Activated CD4-positive, alpha-beta T cell treated with anti-CD3 and anti-CD28 coated beads for 24 hours (primary cell): ENCODE measurements at places on chromosomes 13 and 19.
A peak's percentile ranks its signal among the peaks of the same experiment; 100 is the strongest.

DNA sequence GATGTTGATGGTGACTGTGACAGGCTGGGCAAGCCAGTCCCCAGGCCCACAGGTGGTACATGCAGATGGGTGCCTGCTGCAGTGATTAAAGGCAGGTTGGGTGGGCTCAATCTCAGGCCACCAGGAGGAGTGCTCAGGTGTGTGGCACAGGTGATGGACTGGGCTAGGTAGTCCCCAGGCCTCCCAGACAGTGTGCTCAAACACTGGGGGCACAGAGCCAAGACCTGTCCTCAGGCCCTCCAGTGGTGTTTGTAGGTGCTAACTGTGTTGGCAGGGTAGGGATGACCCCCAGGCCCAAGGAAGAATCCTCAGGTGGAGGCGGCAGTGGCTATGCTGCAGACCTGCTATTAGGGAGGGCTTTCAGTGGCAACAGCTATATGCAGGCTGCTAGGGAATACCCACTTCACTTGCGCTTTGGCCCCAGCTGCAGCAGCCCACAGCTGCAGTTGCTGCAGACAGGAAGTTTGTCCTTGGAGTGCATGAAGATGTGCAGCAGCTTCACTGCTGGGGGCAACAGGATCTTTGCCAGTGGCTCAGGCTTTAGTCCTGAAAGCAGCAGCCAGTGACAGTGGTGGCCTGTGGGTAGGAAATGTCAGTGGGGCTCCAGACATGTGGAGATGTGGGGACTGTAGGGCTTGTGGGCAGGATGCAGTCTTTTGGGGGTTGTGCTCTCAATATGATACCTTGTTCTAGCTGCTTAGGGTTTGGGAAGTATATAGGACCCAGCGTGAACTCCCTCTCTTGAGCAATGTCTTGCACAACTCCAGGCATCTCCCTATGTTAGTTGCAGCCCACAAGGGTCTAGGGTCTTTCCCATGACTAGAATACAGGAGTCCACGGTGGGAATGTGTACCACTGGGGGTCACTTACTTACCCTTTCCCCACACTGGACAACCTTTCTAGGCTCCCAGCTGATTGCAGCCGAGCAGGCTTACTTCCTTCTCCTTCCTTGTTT, 54.1 kb upstream of the MLNR start:
- DNase-seq = no peak

GRCh38 chr13:59997976-59998375, 165.8 kb downstream of the DIAPH3 start:
- no peak for DNase-seq

DNA sequence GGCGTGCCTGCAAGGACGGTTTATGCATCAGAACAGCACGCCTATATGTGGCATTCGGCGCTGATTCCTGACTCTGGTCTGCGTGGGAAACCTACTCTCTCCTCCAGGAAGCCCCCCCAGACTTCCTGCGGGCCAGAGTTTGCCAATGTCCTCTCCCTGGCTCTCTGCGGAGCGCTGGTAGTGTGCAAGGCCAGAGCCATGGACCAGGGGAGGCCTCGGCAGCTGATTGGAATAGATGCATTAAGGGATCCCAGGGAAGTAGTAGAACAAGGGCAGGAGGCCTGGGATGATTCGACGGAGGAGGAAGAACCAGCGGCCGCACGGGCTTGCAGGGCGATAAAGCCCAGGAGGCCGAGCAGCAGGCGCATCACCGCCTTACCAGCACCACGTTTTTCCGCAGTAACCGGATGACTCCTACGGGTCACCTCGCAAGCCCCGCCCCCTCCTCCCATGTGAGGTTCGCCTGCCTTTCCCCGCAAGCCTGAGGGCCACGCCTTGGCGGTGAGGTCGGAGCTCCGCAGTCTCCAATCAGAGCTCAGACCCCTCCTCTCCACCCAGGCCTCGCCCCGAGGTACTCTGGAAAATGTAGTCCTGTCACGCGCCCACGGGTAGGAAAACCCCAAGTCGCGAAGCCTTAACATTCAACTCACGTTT, 5.0 kb downstream of the CLEC11A start:
- DNase-seq = peak; percentile 77

DNA sequence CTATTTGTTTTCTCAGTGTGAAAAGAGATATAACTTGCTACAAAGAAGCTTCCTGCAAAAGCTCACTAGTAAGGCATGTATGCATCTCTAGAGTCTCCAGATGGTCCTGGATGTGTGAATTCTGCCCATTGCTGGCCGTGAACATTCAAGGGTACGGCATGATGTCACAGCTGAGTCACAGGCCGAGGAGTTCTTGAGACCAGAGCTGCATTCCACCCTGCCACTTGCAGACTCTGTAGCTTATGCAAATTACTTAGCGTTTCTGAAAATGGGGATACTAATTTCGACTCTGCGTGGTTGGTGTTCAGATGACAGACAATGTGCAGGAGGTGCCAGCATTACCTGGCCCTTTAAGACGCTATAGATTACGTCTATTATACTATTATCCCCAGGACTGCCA, 470.7 kb downstream of the ZNF536 start:
- no peak for DNase-seq

DNA sequence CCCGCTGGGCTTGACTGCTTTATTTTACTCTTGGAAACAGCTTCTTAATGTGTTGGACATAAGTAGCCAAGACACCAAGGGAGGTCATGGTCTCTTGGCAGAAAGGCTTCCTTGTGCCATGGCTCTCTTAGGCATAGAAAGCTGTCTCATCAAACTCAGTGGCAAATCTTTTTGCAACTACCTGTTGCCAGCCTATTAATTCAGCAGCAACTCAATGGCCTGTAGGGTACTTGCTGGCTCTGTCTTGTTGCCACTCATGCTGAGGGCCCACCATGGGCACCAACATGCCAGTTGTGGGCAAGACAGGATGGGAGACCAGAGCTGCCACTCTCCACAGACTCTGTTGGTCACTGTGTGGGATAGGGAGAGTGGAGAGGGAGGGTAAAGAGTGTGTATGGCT, 1209.4 kb downstream of the UQCRFS1 start:
- DNase-seq = no peak

GRCh38 chr19:48403606-48404005, 10.1 kb downstream of the GRIN2D start:
- no peak for DNase-seq

DNA sequence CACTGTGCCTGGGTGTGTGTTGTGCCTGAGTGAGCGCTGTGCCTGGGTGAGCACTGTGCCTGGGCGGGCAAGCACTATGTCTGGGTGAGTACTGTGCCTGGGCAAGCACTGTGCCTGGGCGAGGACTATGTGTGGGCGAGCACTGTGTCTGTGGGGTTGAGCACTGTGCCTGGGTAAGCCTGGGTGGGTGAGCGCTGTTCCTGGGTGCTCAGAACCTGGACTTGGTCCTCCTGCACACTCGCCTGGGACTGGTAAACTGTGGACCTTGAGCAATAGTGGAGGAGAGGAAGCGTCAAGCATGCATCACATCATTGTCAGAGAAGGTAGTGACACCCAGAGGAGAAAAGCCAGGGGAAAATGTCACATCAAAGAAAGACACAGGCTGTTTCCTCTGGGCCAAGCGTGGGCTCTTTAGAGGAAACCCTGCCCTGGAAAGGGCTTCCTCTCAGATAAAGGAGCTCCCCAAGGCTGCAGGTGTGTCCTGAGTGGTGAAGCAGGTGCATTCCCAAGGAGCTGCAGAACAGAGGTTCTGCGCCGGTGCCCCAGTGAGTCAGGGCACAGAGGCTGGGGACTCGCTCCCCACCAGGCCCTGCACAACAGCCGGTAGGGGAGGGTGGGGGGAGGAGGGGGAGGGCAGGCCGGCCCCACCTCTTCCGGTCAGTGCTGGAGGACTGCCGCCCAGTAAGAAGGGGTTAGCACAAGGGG, 141.2 kb downstream of the TEX29 start:
- DNase-seq = no peak

DNA sequence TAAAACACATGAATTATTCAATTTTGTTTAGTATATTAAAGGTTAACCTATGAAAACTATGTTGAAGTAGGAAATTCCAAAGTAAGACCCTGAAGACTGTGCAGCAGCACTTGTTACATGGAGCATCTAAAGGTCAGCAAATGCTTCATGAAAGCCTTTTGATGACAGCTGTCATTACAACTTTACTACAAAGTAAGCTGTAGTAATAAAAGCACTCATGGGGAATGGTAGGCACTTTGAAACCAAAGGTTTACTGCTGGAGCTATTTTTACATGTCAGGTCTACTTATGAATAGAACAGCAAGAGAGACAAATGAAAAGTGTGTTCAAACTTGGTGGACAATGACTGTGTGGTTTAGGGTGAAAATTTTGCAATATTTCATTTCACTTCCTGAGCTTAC, 672.5 kb upstream of the PCDH20 start:
- no peak for DNase-seq

DNA sequence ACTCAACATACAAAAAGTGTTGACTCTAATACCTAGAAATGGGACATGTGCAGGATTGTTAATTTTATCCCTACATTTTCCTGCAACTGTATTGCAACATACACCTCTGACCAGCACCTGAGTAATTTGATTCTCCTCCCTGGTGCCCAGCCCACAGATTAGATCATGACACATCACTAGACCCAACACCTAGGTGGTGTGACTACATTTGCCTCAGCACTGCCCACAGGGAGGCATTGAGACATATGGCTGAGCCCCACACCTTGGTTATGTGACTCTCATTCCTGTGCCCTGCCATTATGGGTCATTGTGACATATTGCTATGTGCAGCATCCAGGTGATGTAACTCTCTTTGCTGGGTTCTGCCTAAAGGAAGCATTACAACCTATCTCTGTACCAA, 13.2 kb upstream of the ZNF254 start:
- no peak for DNase-seq

- DNase-seq = peak; percentile 76
These were observed 47.0 kb upstream of the PNMA8B start for GRCh38 chr19:46542428-46543230.

DNA sequence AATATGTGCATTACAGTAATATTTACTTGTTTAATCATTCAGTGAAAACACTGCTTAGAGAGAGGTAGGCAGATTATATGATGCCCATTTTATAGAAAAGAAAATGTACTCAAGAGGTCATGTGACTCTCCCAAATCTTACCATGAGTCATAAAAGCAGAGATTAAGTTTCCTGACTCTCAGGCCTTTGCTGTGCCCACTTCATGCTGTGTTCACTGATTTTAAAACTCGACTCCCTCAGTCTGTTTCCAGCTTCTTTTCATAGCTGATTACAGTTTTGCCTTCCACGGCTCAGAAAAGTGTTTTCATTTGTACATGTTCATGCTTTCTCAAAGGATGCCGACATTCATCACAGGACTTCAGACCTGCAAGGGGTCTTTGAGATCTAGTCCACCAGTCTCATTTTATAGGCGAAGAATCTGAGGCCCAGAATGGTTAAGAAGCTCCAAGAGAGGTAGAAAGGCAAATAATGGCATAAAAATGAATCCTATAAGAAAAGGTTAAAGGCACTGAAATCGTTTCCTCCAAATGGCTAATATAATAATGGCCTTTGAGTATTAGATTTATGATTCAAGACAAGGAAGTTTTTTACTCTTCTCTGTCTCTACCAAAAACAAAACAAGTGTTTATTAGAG, 9.0 kb upstream of the IPO5 start:
- no peak for DNase-seq

GRCh38 chr19:46959894-46960556, 59.6 kb upstream of the NPAS1 start:
- no peak for DNase-seq

GRCh38 chr13:110580800-110581199, 19.3 kb upstream of the RAB20 start:
- DNase-seq = no peak

DNA sequence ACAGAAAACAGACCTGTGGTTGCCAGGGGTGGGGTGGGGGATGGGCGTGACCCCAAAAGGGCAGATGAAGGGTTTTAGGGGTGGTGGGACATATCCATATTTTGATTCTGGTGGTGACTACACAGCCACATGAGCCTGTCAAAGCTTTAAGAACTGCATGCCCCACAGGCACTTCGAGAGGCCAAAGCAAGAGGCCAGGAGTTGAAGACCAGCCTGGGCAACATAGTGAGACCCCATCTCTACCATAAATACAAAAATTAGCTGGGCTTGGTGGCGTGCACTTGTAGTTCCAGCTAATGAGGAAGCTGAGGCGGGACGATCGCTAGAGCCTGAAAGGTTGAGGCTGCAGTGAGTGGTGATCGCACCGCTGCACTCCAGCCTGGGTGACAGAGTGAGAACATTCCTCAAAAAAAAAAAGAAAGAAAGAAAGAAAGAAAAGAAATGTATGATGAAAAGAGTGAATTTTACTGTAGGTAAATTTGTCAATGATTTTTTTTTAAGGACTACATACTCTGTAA, 18.9 kb upstream of the BCL3 start:
- no peak for DNase-seq

DNA sequence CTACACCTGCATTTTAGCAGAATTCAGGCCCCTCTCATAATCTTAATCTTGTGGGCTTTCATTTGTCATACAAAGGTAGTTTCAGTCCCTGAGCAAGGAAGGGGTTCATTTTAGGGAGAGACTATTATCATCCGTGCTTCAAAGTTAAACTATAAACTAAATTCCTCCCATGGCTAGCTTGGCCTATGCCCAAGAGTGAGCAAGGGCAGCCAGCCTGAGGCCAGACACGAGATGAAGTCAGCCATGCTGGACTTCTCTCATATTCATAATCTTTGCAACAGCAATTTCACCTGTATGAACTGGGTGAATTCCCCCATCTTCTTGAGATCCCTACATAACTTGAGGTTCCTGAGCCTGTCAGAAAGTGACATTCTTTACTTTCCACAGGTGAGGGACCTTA, 13.0 kb downstream of the ERICH4 start:
- DNase-seq = no peak

DNA sequence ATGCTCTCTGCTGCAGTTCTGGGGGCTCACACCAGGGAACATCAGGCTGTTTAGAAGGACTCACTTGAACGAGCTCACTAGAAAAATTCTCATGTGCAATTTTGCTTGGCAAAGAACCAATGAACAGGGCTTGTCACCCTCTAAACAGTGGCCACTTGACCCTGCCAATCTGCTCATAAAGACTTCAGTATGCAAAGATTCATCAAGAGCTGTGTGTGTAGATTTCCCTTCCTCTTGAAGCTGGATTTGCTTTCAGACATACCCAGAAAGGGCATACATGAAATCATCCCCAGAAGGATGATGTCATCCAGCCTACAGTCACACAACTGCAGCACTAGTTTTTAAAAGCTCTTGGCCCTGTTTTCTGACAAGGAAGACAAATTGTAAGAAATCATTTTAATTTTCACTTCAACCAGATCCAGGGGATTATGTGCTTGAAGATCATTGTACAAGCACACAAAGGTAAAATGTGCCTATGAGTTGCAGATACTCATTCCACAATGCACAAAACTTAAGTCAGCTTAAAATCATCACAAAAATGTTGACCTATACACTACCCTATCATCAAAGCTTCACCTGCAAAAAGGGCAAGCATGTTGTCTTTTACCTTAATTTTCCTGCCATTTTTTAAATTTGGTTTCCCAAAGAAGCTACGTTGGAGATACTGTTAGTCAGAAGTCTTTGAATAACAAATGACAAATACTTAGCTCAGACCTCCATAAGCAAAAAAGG, 5.2 kb upstream of the STK24 start:
- DNase-seq = no peak

DNA sequence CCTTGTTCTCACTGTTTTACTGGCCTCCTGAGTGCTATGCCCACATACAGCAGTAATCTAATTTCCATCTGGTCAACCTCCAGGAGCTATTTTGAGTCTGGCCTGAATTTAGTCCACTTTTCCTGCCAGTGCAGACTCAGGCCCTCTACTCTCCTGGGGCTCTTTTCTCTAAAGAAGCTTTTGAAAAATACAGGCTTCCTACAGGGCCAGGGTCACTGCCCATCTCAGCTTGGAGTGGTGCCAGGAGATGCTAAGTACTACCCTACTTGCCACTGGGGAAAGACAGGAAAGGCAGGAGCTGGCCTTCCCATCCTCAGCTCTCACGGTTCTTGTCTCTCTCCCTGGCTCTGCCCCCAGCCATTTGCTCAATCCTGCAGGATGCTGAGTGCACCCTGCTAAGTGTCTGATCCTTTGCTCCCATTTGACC, 101.7 kb upstream of the SERP2 start:
- no peak for DNase-seq
